B cell (primary cell): ENCODE measurements at places on chromosomes 7 and 10. TPM values are rescaled to one million over a fixed set of nuclear protein-coding genes. Genes with fewer than 3 reads are reported as not detected.

POMZP3 gene
- 13.3 and 18.9 TPM in 2 replicates for total RNA-seq

ZNF488 gene
- total RNA-seq: not detected in 2 replicates

LIPF gene
- total RNA-seq: not detected in 2 replicates

SFTPD gene
- total RNA-seq: 0.59 TPM in 1 of 2 replicates, not detected in the other

FAM171A1 gene
- total RNA-seq: 0.17 TPM in 1 of 2 replicates, not detected in the other

DRGX gene
- not detected in 2 replicates for total RNA-seq

- peaks cover 4% of the 10 kb centered on the region for H3K36me3 ChIP-seq
- H3K4me3 ChIP-seq: peak overlapping the region; percentile 42
- peaks cover 2% of the 10 kb centered on the region for H3K27me3 ChIP-seq
- H3K27ac ChIP-seq: no peak overlapping the region
Measured at GRCh38 chr10:102743078-102743587, 615 bp upstream of the WBP1L start.

GRCh38 chr7:80243425-80243824 is 108.8 kb downstream of the GNAI1 start:
- H3K4me3 ChIP-seq: no peak overlapping the region
- DNase-seq: no peak
- no peak overlapping the region for H3K27ac ChIP-seq
- H3K4me1 ChIP-seq: no peaks in the 10 kb centered on the region
- H3K27me3 ChIP-seq: no peaks in the 10 kb centered on the region

GRCh38 chr7:70376561-70377031 is 755.3 kb upstream of the GALNT17 start:
- no peak overlapping the region for H3K4me3 ChIP-seq
- no peaks in the 10 kb centered on the region for H3K27me3 ChIP-seq

GRCh38 chr10:33227489-33227888 is 107.0 kb downstream of the NRP1 start:
- no peak for DNase-seq
- H3K36me3 ChIP-seq: no peaks in the 10 kb centered on the region
- no peak overlapping the region for H3K27ac ChIP-seq
- no peaks in the 10 kb centered on the region for H3K4me1 ChIP-seq
- no peak overlapping the region for H3K4me3 ChIP-seq

- H3K36me3 ChIP-seq: no peaks in the 10 kb centered on the region
- H3K27me3 ChIP-seq: no peaks in the 10 kb centered on the region
- H3K4me1 ChIP-seq: no peaks in the 10 kb centered on the region
Measured at GRCh38 chr7:18770154-18770811, 274.7 kb downstream of the HDAC9 start.

DNA sequence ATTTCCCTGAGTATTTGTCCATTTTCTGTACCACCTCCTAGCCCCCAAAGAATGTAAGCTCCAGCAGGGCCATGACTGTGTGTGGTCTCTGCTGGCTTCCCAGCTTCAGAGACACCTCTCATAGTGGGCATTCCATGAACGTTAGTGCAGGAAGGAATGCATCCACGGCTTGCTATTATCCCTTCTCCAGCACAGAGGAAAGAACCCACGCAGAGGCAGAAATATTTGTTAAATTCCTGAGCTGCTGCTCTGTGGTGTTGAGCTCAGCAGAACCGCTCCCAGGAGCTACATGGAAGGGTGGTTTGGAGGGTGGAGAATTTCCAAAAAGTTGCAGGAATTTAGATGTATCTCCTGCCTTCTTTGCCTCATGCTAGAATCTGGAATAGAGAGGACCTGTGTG is 275.2 kb downstream of the POU6F2 start:
- no peak overlapping the region for H3K4me3 ChIP-seq
- no peaks in the 10 kb centered on the region for H3K4me1 ChIP-seq
- no peak for DNase-seq
- H3K36me3 ChIP-seq: no peaks in the 10 kb centered on the region
- no peak overlapping the region for H3K27ac ChIP-seq
- H3K27me3 ChIP-seq: no peaks in the 10 kb centered on the region

DNA sequence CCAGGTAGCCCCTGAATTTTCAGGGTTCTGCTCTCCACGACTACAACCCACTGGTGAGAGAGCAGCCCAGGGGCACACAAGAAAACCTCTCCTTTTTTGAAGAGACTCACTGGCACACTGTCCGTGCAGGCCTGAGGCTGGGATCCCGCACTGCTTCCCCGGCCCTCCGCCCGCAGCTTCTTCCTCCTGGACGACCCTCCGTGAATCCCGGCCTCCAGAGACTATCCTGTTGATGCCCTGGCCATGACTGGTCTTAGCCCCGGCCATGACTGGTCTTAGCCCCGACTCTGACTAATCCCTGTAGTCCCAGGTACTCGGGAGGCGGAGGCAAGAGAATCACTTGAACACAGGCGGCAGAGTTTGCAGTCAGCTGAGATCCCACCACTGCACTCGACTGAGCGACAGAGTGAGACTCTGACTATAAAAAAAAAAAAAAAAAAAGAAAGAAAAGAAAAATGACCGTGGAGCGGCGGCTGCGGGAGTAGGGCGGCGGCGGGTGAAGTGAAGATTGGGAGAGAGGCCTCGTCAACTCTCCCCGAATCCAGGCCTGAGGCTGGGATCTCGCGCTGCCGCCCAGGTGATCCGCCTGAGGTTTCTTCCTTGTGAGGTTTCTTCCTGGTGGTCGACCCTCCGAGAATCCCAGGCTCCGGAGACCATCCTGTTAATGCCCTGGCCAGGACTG is 196.4 kb downstream of the ZNF716 start:
- no peaks in the 10 kb centered on the region for H3K36me3 ChIP-seq
- H3K27me3 ChIP-seq: no peaks in the 10 kb centered on the region
- no peaks in the 10 kb centered on the region for H3K4me1 ChIP-seq
- DNase-seq: no peak
- H3K27ac ChIP-seq: no peak overlapping the region

GRCh38 chr10:128499956-128500355 is 373.7 kb upstream of the MKI67 start:
- no peak overlapping the region for H3K27ac ChIP-seq
- DNase-seq: no peak
- H3K27me3 ChIP-seq: no peaks in the 10 kb centered on the region

DNA sequence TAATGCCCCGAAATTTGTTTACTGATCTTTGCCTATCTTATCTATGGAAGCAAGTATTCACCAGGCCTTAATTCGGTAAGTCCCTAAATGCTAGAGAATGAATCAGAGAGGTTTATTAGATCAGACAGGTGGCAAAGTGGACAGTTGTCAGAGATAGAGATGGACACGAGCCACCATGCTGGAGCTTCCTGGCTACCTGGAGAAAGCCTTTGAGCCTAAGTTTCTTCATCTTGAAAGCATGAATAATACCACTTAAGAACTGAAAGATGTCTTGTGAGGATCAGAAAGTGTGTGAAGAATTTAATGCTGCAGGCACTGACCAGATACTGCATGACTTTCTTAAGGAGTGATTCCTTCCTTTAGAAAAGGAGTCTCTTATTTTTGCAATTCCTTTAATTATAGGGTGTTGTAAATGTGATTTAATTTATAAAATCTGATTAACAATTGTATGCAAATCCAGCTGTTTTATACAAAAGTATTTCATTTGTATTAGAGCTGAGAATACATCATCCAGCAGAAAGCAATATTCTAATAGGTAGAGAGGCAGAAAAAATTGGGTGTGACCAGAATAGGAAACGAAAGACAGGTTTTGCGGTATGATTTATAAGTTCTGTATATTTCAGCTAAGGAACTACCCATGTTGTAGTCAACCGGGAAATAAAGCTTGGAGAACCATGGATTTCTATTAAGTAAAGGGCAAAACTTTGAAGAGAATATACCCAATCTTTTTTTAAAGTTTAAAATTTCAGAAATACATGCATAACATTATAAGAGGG is 82.7 kb downstream of the SMURF1 start:
- H3K27me3 ChIP-seq: no peaks in the 10 kb centered on the region
- no peak for DNase-seq
- no peak overlapping the region for H3K4me3 ChIP-seq
- H3K27ac ChIP-seq: no peak overlapping the region
- peaks cover 10% of the 10 kb centered on the region for H3K36me3 ChIP-seq

DNA sequence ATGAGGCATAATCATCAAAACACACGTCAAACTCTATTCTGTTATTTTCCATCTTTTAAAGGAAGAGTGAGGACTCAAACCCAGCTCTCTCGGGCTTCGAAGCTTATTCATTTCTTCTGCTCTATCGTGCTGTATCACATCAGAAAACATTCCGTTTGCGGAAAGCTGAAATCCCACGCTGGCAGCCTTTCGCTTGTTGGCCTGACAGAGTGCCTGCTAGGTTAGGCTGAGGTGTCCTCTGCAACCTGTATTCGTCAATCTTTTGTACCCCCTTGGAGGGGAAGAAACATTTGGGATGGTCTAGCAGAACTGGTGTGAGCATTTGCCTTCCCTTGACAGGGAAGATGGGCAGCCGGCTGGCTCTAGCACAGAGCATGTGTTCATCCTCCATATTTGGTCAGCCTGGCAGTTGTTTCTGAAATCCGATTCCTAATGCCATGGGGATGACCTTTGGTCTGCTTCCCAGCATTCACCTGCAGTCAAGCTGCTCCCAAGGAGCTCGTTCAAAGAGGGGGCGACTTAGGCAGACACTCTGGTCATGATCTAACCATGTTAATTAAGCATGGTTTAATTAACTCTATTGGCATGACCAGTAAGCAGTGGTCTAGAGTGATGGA is 55.2 kb downstream of the TACC2 start:
- no peaks in the 10 kb centered on the region for H3K4me1 ChIP-seq
- H3K27me3 ChIP-seq: no peaks in the 10 kb centered on the region
- H3K27ac ChIP-seq: no peak overlapping the region
- no peak overlapping the region for H3K4me3 ChIP-seq
- no peak for DNase-seq
- no peaks in the 10 kb centered on the region for H3K36me3 ChIP-seq

DNA sequence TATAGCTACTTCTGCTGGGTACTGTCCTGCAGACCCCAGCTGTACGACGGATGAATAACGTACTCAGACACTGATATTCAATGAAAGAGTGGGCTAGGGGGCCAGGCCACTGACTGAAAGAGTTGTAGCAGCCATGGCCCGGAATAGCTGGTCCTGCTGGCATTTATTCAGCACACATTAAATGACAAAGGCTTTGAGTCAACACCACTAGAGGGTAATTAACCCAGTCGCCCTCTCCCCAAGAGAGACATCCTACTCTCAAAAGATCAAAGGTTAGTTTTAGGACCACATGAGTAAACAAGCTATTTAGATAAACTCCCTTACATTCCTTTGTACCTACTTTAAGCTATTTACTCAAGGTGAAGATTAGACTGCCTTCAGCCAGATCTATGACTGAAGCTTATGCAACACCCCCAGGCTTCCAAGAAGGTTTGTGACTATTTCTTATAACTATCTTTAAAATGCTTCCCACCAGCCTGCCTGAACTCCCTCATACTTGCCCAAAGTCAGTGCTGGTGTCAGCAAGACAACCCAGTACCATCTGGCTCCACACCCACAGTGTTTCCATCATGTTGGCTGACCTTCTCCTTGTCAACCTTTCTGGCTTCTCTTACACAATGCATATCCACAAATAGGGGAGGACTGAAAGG is 629.1 kb downstream of the SORCS1 start:
- no peak for DNase-seq
- no peaks in the 10 kb centered on the region for H3K27me3 ChIP-seq
- no peak overlapping the region for H3K4me3 ChIP-seq
- no peak overlapping the region for H3K27ac ChIP-seq
- H3K4me1 ChIP-seq: no peaks in the 10 kb centered on the region

DNA sequence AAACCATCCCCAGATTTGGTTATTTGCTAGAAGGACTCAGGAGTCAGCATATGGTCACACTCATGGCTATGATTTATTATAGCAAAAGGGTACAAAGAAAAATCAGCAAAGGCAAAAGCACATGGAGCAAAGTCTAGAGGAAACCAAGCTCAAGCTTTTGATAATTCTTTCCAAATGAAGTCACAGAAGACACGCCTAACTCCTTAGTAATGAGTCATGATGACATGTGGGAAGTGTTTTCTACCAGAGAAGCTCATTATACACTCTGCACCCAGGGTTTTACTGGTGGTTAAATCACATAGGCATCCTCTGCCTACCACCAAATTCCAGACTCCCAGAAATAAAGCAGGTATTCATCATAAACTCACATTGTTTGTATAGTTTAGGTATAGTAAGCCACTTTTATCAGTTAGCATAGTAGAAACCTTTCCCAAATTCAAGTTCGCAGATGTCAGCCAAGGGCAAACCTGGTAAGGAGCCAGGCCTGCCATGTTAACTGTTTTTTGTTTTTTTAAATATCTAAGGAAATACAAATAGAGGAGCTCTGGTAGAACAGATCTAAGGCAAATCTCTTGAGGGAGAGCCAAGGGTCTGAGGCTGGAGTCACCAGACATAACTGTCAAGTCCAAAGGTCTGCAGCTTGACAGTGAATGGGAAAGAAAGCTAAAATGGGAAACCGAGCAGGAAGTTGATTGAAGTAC is 15.4 kb upstream of the HIBADH start:
- DNase-seq: no peak
- H3K36me3 ChIP-seq: no peaks in the 10 kb centered on the region
- no peaks in the 10 kb centered on the region for H3K27me3 ChIP-seq
- no peaks in the 10 kb centered on the region for H3K4me1 ChIP-seq
- H3K27ac ChIP-seq: no peak overlapping the region

DNA sequence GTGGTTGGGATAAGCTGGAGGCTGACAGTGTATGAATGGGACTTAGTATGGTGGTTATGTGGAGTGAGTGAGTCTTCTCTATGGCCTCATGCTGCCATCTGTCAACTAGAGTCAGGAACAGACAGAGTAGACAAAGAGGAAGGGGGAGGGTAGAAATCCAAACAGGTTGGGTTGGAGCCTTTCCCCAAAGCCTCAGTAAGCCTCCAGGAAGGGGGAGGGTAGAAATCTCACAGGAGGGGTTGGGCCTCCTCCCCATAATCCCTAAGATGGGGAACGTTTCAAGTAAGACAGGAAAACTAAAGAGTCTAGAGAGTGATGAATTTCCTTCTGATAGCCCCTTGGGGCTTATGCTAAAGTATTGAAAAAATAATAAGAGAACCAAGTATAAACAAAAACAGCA is 2.0 kb upstream of the AKR1B15 start:
- H3K36me3 ChIP-seq: no peaks in the 10 kb centered on the region
- H3K4me3 ChIP-seq: no peak overlapping the region
- H3K27ac ChIP-seq: no peak overlapping the region
- peaks cover 3% of the 10 kb centered on the region for H3K4me1 ChIP-seq
- DNase-seq: no peak

GRCh38 chr10:133062085-133062484 is 25.6 kb upstream of the ADGRA1 start:
- DNase-seq: no peak
- no peak overlapping the region for H3K4me3 ChIP-seq
- H3K4me1 ChIP-seq: no peaks in the 10 kb centered on the region
- no peaks in the 10 kb centered on the region for H3K36me3 ChIP-seq

DNA sequence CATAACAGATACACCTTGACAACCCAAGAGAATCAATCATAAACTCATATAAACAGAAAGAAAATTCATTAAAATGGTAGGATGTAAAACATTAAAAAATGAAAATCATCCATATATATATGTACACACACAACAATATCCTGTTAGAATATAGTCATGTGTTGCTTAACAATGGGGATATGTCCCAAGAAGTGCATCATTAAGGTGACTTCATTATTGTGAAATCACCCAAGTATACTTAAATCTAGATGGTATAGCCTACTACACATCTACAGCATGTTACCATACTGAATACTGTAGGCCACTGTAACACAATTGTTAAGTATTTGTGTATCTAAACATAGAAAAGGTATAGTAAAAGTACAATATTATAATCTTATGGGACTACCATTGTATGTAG is 115.8 kb upstream of the TMEM168 start:
- no peaks in the 10 kb centered on the region for H3K27me3 ChIP-seq
- H3K36me3 ChIP-seq: peaks cover 4% of the 10 kb centered on the region
- no peaks in the 10 kb centered on the region for H3K4me1 ChIP-seq

- no peak for DNase-seq
- H3K4me1 ChIP-seq: no peaks in the 10 kb centered on the region
- H3K4me3 ChIP-seq: no peak overlapping the region
- H3K27me3 ChIP-seq: no peaks in the 10 kb centered on the region
- H3K36me3 ChIP-seq: no peaks in the 10 kb centered on the region
Measured at GRCh38 chr7:4149236-4149635, 532.9 kb upstream of the FOXK1 start.
